Fibroblast of upper back skin (primary cell): ENCODE measurements at places on chromosomes 1 and 21.

DNA sequence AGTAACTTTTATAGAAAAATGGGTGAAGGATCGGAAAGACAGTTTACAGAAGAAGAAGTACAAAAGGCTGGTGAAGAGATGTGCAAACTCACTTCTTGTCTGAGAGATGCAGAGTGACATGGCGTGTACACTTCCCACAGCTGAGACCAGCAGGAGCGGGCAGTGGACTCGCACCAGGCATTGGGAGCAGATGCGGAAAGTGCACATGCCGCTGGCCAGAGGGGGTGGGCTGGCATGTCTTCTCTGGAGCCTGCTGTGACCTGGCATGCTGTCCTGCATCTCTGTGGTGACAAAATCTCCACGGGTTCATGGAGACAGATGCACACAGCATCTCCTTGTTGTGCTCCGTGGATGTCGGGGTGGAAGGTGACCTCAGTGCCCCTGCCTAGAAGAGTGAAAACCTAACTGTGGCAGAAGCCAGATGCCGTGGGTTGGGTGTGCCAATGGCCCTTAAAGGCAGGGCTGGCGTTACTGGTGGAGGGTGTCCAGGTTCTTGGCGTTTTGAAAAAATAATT lies 128.6 kb upstream of the COL6A1 start:
- DNase-seq, result no peak

GRCh38 chr21:37208056-37208721 lies 58.9 kb downstream of the VPS26C start:
- no peak for DNase-seq

- DNase-seq, result no peak
Measured at GRCh38 chr21:43719748-43720538, 1.0 kb downstream of the PDXK start.

DNA sequence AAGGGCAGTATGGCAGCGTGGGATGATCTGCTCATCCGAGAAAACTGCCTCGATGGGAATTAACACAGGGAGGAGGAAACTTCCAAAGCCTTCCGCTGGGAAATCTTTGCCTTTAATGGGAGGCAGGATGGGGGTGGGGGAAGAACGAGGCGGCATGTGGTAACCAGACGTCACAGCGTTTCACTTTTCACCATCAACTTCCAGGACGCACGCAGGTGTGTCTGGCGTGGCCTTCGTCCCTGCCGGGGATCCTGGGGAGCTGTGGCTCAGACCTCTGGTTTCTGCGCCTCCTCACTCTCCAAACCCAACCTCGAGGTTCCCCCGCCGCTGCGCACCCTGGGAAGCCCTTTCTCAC lies 282 bp downstream of the RSPH1 start:
- DNase-seq, result no peak

DNA sequence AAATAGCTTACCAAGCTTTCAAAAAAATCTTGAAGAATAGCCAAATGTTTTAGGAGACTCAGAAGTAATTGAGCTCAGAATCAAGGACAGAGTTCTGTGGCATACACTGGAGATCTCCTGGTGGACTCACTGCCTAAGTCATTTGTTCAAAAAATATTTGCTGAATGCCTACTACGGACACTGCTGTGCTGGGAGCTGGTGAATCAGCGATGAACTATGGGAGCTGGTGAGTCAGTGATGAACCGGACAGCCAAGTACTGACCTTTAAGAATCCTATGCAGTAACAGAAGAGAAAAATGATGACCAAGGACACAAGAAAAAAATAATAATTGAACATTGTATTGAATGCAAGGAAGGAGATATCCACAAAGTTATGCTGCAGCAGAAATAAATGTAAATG lies 717.9 kb upstream of the CXADR start:
- peak; percentile 89 for DNase-seq

- no peak for DNase-seq
Measured at GRCh38 chr1:190019717-190020116, 457.9 kb downstream of the BRINP3 start.

DNA sequence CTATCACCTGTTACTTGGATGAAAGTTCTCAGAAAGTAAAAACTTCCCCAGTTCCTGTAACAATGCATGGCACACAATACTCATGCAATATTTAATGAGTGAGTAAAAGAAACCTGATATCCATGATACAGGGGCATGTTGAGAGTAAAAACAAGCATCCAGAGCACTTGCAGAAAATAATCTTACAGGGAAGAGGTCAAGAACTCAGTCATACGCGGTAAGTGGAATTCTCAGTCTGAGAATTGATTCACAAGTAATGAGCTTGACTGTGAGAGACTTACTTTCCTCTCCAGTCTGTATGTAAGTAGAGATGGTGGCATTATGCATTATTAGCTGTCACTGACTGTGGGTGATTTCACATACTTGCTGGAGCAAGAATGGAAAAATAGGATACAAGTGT lies 976.9 kb downstream of the BRINP3 start:
- DNase-seq, result no peak

- no peak for DNase-seq
Measured at GRCh38 chr1:160096274-160097116, 1.9 kb downstream of the IGSF8 start.

DNA sequence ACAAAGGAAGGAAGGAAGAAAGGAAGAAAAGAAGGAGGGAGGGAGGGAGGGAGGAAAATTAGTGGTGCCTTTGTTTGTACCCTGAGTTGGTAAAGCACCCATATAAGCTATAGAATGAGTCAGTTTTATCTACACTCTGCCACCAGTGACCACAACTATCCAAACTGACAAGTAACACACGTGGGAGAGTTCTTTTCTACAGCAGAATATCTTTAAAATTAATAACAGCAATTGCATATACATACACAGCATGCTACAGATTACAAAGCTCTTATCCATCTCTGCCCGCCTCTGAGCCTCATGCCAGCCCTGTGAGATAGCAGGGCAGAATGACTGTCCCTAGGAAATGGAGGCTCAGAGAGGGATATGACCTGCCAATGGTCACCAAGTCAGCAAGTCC lies 20.3 kb downstream of the CDCP2 start:
- DNase-seq, result peak; percentile 27

DNA sequence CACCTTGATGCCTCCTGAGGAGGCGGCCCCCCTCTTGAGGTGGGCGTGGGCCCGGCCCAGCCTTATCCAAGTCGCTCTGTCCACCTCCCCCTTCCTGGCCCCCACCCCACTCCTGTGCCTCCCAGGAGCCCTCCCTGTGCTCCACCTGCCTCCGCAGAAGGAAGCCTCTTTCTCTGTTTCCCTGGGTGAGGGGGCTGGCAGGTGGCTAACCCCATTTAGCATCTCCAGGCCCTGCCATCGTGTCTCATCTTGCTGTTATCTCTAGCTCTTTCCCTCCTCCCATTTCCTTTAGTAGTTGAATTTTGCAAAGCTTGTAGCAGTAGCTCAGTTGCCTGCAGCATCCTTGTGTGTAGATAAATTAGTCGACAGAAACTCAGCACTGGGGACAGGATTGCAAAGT lies 7.2 kb downstream of the RNF187 start:
- DNase-seq, result no peak

DNA sequence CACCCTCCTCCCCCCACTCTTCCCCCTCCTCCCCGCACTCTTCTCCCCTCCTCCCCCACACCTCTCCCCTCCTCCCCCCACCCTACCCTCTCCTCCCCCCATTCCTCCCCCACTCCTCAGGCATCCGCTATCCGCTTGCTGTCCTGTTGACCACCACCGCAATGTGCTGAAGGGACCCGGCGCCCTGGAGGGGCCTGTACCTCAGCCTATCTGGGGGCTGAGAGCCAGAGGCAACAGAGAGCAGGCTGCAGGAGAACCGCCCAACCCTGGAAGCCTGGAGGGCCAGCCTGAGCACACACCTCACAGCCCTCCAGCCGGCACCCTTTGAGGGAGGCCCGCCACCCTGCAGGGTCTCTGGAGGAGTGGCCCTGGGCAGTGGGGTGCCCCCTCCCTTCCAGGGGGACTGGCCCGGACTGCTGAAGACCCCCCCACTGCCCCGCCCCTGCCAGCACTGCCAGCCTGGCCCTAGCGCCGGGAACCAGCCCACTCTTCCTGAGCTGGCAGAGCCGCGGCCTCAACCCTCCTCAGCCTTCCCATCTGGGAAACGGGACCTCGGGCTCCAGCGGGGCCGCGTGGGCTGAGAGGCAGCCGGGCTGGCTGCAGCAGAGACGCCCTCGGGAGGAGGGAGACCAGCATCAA lies 1.2 kb downstream of the C1QTNF12 start:
- DNase-seq, result no peak

- DNase-seq, result no peak
Measured at GRCh38 chr1:168742994-168743650, 14.1 kb upstream of the DPT start.

DNA sequence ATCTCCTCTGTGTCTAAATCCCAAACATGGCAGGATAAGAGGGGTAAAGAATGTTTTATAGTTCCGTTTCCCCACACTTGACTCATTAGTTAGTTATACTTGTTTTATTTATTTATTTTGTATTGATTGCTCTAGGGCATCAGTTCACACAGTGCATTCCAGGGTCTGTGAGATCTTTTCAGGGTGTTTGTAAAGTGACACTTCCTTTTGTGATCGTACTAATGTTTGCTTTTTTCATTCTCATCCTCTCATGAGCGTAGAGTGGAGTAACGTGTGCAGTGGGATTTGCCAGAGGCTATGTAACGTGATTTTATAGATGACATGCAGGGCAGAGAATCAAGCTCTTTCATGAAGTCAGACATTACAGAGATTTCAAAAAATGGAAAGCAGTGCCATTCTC lies 103.2 kb downstream of the SCCPDH start:
- no peak for DNase-seq

DNA sequence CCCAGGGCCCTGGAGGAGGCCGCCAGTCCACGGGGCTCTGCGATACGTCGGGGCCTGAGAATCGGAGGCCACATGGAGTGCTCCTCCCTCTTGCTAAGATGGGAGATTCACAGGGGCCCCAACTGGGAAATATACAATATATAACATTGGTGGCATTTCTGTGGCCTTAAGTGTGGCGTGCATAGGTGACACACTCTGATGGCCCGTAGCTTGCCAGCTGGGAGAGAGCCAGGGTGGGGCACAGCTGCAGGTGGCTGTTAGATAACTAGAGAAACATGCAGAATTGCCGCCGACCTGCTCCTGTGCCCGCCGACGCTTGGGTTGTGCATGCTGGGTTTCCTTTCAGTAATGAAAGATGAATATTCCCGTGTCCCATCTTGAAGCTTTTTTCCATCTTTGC lies 30.1 kb downstream of the UMODL1 start:
- no peak for DNase-seq

DNA sequence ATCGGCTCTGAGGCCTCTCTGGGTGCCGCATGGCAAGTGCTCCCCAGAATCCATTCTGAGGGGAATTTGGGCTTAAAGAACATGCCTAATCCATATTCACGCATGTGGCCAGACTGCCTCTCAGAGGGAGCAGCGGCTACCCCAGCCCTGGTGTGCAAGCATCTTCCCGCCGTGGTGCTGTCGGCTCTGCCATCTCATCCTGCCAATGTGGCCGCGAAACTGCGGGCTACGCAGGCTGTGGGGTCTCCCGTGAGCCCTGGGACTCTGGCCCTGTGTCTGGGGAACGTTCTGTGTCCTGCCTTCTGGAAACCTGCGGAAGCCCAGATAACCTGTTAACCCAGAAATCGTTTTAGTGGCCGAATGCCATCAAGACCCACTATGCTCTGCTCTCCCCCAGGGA lies 60.7 kb downstream of the SLC19A1 start:
- no peak for DNase-seq

GRCh38 chr21:15772654-15773053 lies 42.9 kb downstream of the USP25 start:
- peak; percentile 42 for DNase-seq

GRCh38 chr1:27522432-27523336 lies 32.7 kb upstream of the WASF2 start:
- DNase-seq, result peak; percentile 61

DNA sequence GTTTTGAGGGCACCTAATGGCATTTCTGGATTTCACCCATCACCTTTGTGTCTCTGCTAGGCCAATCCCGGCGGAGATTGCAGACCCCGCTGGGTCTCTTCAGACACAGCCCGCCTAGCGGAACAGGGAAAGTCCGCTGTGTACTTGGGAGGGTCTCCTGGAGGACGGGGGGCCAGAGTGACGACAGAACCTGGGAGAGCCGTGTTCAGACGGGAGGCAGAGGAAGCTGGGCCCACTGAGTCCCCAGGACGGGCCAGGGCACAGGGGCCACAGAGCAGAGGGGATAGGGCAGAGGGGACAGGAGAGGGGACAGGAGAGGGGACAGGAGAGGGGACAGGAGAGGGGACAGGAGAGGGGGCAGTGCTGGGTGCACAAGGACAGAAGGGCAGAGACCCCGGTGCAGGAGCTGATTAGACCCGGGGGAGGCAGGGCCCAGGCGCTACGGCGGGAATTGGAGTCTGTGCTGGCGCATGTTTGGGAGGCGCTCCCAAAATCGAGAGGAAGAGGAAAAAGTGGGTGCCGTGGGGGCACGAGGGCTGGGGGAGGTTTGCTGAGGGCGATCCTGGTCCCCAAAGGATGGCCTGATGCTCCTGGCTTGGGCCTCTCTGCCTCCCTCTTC lies 12.7 kb downstream of the TRPM2 start:
- DNase-seq, result no peak

DNA sequence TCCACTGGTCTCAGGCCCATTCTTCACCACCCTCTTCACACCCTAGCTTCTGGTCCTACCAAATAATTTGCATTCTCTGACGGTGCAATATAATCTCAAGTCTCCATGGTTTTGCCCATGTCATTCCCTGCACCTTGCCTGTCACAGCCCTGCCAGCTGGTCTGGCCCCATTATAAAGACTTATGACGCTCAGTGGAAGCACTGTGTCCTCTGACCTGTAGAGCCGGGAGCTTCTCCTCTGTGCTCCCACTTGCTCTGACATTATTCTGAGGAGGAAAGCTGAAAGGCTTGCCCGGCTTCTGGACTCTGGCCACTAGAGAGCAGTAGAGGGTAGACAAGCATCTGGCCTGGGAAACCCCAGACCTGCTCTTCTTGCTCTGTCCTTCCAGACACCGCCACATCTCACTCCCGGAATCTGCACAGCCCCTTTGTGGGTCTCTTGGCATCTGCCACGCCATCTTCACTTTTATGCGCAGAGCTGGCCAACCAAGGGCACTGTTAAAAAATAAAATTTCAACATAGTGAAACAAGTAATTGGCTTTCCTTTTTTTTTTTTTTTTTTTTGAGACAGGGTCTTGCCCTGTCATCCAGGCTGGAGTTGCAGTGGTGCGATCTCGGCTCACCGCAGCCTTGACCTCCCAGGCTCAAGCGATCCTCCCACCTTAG lies 44.4 kb downstream of the NENF start:
- DNase-seq, result peak; percentile 83

DNA sequence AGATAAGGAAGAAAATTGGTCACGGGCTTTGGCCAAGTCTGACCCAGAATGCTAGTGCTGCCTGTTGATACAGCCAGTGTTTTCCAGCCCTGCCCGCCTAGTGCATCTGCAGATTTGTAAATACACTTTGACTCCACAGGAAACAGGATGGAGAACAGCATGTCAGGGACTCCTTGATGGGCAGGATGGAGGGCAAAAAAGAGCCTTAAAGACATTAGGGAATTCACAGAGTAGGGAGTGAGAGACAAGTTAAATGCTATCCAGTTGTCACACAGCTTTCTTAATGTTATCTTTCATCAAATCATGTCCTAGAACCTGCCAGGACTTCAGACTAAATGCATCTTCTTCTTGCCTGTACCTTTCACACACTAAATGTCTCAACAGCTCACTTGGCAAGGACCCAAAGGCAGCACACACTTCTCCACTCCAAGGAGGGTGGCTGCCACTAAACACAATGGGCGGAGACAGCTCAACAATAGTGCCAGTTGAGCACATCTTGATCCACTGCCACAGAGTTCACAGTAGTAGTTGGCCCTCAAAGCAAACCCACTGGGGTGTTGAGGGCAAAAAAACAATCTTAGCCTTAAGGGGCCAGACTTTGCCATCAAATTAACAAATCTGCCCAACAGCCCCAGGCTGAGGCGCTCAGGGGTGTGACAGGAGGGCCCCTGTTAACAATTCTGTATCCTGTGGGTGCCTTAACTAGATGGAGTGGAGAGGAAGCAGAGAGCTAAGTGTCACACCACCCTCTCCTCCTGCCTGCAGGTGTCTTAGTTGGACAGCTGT lies 2.7 kb downstream of the HIVEP3 start:
- no peak for DNase-seq
